ENCODE measurements at places on chromosomes 16 and 17.

DNA sequence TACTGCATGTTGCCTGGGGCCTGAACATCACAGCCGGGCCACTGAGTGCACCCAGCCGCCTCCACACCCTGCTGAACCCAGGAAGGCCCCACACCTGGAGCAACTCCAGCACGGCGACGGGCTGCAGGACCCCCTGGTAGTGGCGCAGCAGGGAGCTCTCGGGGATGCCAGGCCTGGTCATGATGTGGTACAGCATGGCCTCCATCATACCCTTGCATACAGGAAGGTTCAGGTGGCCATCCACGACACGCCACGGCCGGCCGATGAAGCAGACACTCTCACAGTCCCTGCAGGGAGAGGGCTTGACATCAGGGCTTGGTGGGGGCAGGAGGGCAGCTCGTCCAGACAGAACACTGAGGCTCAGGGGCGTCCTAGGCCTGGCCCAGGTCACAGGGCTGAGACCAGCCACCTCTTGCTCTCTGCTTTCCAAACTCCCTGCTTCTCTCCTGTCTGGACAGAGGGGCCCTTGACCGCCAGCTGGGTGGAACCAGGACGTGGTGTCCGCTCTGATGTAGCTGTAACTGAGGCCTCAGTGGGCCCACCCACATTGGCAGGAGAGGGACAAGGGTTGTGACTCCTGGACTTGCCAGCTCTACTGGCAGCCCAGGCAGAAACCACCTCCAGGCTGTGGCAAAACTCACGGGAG lies 60.3 kb downstream of the IL21R start:
- DNase-seq, result no peak

- DNase-seq, result no peak
Measured at GRCh38 chr17:52178012-52178411, 19.5 kb upstream of the CA10 start.

DNA sequence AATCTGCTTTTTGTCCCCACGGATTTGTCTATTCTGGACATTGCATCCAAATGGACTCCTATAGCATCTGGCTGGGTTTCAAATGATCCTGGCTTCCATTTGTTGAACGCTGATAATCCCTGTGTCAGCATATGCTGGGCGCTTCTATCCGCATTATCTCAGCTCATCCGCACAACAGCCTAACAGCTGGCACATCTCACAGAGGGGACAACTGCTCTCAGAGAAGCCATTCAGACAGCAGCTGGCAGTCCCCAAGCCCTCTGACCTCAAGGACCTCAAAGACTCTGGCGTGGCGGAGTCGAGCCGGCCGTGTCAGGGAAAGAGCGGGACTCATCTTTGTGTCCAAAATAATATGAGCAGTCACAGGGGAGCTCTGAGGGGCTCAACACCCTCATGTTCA lies 82.3 kb downstream of the NT5M start:
- no peak for DNase-seq

- DNase-seq, result no peak
Measured at GRCh38 chr17:62052765-62053338, 12.2 kb downstream of the MED13 start.

GRCh38 chr17:81493198-81494038 lies 19.2 kb downstream of the ACTG1 start:
- DNase-seq, result no peak

- no peak for DNase-seq
Measured at GRCh38 chr17:77854083-77854758, 104.3 kb upstream of the TNRC6C start.

- DNase-seq, result no peak
Measured at GRCh38 chr17:79966681-79967080, 69.0 kb downstream of the TBC1D16 start.

DNA sequence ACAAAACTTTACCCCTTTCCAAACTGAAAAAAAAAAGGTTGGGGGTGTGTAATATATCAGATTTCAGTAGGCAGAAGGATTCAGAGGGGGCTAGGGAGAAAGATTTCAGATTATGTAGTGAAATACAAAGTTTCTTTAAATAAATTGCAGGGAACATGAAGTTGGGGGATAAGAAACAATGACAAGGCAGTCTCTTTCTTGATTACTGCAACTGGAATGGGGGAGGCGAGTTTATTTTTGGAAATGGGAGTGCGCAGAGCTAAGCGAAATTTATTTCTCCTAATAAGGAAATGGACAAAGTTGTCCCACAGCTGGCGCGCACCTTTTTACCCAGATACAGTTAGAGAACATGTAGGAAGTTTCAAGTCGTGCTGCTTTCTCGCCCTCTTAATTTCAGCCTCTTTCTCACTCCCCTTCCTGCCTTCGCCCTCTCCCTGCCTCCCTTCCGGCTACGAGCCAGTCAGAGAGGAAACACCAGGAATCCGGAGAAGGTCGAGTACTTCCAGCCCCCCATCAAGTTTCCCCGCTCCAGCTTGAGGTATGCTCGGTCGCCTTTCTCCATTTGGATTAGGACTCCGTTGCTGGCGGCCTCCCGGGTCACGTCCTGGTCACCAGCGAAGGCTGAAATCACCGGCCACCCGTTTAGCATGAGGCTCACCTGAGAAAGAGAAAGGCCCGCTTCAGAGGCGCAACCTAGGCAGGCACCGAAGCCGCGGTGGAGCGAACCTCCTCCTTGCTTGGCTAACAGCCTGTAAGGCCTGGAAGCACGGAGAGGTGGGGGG lies 2.5 kb downstream of the CBLN1 start:
- no peak for DNase-seq

DNA sequence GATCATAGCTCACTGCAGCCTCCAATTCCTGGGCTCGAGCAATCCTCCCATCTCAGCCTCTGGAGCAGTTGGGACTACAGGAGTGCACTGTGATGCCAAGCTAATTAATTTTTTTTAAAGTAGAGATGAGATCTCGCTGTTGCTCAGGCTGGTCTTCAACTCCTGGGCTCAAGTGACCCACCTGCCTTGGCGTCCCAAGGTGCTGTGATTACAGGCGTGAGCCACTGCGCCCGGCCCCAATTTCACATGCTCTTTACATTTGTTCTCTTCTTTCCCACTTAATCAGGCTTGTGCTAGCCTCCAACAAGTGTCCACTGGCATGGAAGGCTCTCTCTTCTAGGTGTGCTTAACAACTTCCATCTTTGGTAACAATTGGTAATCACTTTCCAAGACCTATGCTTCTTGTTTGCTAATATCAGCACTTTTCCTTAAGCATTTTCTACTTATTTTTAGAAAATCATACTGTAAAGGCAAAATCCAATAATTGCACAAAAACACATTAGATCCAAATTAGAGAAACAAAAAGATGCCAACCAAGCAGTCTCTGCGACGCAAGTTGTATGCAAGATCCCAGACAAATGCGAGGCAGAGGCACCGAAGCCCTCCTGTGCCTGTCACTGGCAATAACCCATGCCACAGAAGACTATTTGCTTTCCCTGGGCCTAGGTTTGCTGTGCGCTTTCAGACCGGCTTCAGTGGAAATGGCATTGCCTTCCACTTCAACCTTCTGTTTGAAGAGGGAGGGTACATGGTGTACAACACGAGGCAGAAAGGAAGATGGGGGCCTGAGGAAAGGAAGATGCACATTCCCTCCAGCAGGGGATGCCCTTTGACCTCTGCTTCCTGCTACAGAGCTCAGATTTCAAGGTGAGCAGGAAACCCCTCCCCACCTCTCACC lies 52.6 kb downstream of the NOS2 start:
- no peak for DNase-seq

DNA sequence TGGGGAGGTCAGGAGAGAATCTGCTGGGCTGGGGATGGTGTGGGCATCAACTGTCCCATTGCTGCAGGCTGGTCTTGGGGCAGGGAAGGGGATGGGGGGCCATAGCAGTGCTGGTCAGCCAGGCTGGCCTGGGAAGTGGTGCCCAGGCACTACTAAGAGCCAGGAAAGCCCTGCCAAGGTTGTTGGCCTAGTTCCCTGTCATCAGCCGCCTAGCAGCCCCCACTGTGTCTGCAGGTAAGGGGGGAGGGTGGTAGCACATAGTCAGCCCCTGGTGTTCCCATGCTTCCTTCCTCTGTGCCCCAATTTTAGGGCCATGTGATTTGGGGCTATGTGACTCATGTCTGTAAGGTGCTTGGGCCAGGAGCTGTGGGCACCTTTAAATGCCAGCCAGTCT lies 17.8 kb downstream of the GJD3 start:
- no peak for DNase-seq

DNA sequence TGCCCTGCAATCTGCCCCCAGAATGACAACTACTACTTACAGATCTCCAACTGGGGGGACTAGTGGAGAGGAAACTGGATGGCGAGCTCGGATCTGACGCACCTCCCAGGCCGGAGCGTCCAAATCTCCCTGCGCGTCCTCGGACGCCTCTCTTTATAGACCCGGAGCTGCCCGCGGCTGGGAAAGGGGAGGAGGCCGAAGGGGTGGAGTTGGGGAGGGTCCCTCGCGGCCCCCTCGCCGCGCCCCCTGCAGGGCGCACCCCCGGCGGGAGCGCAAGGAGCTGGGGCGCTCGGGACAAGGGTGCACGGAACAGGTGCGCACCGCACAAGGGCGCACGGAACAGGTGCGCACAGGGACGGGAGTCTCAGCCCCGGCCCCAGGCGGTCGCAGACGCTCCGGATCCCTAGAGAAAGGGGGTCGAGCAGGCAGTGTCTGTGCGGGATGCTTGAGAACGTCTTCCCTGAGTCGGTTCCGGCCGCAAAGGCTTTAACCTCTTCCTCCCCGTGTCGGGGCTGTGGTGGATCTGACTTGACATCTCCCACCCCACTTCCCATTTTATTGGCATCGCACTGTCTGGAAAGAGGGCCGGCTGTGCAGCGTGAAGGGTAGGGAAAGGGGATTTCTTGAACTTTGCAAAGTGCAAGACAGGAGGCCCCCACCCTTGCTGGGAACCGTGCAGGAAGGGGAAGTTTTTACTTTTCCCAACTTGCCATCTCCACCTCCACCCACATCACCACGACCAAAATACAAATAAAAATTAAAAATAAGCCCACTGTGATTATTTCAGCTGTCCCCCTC lies at the start of gene MYH11:
TSS of gene MYH11 (minus strand) at position 128 of the 798 bp plus-strand sequence. CDS start 18,776 bp downstream, outside the sequence.
- DNase-seq, result no peak

DNA sequence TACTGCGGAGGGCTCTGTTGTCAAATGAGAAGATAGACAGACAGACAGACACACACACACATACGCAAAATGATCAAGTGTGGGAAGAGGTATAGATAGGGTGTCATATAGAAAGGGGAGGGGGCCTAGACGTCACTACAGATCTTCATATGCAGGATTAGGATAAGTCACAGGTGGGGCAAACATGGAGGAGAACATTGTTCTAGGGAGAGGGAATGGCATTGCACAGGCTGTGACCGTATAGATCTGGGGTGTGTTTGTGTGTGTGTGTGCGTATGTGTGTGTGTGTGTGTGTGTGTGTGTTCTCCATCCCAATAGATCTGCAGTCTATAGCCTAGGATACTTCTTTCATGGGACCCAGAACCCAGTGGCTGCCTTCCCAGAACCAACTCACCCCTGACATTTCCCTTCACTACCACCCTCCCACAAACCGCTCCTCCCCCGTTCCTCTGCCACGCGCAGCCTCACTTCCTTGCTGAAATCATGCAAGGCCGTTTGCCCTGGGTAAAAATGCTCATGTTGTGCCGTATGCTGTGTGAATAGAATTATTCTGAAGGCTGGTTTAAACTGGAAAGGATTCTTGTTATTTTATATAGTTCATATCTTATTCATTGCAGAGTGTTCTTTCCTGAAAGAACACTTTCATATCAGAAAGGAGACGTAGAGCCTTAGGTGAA lies 50.5 kb upstream of the CCL1 start:
- DNase-seq, result no peak
